NCI-H1048 (cell line): ENCODE measurements at places on chromosomes 5 and 9.

- DNase-seq = no peak
Observed at GRCh38 chr5:125138266-125138665, 391.8 kb upstream of the ZNF608 start.

GRCh38 chr9:128001779-128002298 is 21.1 kb upstream of the EEIG1 start:
- no peak for DNase-seq

DNA sequence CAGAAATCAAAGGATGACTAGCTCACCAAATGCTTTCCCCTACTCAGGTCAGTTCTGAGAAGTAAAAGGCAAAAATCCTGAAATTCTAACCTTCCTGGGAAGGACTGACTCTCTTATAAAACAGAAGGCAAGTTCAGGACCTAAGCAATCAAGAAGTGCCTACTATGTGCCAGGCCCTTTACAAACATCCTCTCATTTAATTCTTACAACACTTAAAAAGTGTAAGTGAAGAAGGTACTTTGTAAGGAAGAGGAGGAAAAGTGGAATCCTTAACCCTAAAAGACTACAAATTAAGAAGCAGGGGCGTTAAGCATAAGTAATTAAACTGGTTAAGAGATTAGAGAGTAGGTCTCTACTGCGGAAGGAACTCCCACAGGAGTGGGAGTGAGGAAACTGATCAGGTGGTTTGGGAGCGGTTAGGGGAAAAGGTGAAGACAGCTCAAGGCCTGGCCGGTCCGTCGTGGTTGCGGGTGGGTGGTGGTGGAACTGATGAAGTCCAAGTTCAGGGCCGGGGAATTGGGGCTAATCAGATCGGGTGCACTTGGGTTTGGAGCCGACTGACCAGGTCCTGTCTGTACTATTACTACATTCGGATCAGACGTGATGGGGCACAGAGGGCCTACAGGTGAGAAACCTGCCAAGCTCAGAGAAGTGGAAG is 839 bp downstream of the MED27 start:
- no peak for DNase-seq

DNA sequence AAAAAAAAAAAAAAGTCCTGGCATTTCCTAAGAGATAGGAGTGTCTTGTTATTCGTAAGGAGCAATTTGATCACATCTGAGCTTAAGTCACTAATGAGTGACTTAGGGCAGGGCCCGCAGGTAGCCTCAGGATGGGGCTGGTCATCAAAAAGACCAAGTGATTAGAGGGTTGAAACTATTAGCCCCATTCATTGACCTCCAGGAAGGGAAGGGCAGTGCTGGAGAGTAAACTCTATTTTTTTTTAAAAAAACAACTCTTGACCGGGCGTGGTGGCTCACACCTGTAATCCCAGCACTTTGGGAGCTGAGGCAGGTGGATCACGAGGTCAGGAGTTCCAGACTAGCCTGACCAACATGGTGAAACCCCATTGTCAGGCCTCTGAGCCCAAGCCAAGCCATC is 46.2 kb upstream of the IQGAP2 start:
- no peak for DNase-seq

DNA sequence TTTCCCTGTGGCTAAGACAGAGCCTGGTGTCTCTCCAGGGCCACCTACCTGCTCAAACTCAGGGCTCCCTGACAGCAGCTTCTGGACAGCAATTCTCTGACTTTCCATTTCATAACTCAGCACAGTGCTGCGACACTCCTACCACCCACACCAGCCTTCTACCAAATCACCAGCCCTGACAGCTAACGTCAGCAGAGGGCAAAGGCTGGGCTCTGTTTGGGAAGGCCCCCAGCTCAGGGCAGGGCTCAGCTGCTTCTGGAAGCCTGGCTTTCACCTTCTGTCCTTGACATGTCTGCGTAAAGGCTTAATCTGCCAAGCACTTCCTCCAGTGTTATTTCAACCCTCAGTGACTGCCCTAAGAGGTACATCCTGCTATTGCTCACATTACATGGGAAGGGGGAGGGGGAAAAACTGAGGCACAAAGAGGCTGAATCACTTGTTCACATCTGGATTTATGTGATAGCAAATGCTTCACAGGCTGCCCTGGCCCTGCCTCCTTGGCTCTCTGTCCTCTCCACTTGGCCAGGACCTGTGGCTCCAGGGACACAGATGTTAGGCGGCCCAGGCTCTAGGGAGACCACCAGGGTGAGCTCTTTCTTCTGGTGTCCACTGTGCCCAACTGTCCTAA is 102.5 kb upstream of the PANK3 start:
- DNase-seq = no peak

DNA sequence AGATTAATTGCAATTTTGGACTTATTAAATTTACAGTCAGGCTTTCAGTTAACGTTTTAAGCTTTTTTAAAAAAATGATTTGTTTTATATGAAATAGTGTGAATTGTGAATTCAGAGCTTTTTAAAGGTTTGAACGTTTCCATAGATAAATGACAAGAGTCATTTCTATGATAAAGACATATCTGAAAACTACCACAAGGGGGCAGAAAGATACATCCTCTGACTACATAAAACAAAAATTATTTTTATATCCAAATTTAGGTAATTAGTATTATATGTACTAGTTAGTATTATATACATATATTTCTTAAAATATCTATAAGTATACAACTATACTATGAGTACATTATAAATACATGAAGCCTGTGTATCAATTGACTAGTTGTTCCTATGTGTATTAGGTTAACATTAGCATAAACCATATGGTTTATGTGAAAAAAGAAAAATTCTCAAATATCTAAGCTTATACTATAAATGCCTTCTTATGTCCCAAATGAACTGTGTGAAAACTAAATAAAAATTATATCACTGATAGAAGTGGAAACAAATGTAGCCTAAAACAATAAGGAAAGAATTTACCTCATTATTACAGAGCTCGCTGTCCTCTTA is 155.2 kb downstream of the MEF2C start:
- peak; percentile 10 for DNase-seq

- no peak for DNase-seq
Observed at GRCh38 chr9:13810510-13810909, 503.4 kb downstream of the NFIB start.

DNA sequence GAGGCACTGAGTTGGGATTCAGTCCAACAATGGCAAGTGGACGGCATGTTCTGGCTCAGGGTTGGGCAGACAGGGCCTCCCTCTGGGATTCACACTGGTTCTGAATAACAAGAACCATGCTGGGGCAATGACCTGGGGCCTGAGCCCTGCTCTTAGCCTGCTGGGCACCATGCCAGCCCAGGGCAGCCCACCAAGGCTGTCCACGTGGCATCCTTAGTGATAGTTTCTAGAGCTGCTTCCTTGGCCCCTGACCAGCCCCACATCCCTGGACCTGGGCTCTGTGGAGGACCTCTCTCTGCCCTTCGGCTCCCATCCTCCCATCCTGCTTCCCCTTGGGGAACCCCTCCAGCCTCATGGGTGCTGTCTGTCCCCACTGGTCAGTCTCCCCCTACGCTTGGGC is 22.3 kb upstream of the OLFM1 start:
- no peak for DNase-seq

DNA sequence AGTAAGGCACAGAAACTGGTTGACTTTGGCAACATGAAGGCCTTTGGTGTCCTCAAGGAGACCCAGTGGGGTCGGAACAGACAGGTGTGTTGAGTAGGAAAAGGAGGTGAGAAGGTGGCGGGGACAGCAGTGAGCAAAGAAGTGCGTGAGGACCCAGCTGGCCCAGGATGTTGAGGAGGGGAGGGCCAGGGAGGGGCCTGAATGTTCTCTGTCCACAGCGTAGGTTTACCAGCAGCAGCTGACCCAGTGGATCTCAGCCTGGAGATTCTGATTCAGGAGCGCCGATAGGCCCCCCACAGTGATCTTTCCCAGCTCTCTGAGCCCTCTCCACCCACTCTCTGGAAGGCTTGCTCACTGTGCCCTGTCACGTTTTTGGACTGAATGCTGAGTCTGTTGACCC is 88.5 kb downstream of the DAB2IP start:
- no peak for DNase-seq

GRCh38 chr5:131272724-131273123 is 8.9 kb downstream of the CDC42SE2 start:
- DNase-seq = no peak

DNA sequence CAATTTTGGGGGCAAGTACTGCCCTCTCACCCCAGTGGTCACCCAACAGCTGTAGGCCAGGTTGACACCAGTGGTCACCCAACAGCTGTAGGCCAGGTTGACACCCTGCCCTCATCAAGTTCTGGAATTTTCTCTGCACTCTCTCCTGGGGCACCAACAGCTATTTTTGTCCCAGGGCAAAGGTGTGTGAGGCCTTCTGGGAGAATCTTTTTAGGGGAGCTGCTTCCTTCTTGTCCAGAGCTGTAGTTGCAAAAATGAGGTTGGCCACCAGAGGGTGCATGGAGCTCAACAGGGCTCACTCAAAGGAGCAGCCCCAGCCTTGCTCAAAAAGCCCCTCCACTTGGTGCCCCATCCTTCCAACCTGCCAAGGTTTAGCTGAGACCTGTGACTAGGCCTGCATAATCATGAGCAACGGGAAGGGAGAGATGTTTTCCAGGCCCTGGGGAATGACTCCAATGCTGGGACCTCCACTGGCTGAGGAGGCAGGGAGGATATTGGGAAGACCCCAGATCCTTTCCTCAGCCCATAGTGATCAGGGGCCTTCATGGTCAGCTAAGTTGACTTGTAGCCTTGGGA is 10.6 kb upstream of the P4HA2 start:
- no peak for DNase-seq

DNA sequence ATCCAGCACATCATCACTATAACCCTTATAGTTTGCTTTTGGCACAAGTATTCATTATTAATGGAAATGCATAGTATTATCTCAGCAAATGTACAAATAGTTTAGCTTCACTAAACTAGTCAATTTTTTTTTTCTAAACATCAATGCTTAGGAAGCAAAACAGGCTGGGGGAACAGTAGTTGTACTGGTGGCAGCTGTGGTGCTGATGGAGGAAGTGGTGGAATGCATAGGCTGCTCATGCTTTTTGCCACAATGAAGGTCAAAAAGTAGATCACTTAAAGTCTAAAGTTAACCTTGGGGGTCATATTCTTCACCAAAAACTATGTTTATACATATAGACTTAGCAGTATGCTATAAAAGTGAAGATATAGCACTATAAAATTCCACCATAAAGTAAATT is 36.3 kb upstream of the CDKN2B start:
- no peak for DNase-seq

GRCh38 chr5:55645304-55645703 is 66.8 kb downstream of the SLC38A9 start:
- DNase-seq = no peak

- no peak for DNase-seq
Observed at GRCh38 chr5:151740336-151740942, 18.0 kb downstream of the ATOX1 start.

- DNase-seq = no peak
Observed at GRCh38 chr5:145858959-145859358, 13.9 kb downstream of the GRXCR2 start.

- DNase-seq = no peak
Observed at GRCh38 chr5:170635706-170636105, 131.9 kb downstream of the KCNIP1 start.

- no peak for DNase-seq
Observed at GRCh38 chr5:124238350-124238749, 508.1 kb downstream of the ZNF608 start.
